ENCODE measurements at places on chromosomes 16 and 17.
A peak's percentile ranks its signal among the peaks of the same experiment; 100 is the strongest.

DNA sequence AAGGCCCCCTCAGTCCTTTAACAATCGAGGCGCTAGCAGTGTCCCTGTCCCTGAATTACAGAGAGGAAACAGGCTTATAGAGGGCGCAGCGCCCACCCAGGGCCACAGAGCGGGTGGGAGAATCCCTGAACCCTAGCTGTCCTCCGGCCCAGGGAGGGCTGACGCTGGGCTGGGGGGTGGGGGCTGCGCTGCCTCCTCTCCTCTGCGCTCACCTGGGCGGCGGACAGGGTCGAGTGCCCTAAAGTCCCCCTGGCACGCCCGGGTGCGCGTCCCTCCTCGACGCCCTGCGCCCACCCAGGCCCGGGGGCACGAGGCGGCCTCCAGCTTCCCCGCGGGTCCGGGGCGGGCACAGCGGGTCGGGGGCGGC is 200.4 kb upstream of the N4BP1 start:
- no peak for DNase-seq

DNA sequence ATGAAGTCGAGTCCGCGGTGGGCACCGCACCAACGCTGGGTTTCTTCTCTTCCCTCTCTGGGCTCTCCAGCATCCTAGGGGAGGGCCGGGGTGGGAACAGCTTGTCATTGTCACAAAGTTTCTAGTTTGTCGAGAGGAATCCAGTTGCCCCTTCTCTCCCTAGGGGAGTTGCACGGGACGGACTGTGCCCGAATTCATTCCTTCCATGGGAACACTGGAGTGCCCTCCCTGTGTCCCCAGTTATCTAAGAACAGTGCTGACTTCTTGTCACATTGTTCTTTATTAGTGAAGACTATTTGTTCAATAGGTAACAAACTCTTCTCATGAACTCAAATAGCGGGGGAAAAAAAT is 1.2 kb downstream of the KLHL36 start:
- DNase-seq = no peak

DNA sequence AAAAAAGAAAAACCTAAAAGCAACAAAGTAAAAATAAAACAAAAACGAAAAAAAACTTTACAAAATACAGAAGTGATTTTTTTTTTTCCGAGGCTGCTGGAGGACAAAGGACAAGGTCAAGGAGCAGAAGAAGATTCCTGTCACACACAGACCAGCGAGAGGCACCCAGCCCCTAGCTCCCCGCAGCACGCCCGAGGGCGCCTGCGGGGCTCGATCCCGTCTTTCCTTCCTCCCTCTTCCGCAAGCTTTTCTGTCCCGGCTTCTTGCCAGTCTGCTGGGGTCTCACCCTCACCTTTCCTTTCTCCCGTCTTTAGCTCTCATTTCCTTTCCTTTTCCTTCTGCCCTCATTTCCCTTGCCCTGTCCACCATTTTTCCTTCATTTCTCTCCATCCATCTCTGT is 66.1 kb upstream of the DNAH17 start:
- no peak for DNase-seq

- no peak for DNase-seq
Measured at GRCh38 chr16:56277075-56277474, 85.8 kb downstream of the GNAO1 start.

DNA sequence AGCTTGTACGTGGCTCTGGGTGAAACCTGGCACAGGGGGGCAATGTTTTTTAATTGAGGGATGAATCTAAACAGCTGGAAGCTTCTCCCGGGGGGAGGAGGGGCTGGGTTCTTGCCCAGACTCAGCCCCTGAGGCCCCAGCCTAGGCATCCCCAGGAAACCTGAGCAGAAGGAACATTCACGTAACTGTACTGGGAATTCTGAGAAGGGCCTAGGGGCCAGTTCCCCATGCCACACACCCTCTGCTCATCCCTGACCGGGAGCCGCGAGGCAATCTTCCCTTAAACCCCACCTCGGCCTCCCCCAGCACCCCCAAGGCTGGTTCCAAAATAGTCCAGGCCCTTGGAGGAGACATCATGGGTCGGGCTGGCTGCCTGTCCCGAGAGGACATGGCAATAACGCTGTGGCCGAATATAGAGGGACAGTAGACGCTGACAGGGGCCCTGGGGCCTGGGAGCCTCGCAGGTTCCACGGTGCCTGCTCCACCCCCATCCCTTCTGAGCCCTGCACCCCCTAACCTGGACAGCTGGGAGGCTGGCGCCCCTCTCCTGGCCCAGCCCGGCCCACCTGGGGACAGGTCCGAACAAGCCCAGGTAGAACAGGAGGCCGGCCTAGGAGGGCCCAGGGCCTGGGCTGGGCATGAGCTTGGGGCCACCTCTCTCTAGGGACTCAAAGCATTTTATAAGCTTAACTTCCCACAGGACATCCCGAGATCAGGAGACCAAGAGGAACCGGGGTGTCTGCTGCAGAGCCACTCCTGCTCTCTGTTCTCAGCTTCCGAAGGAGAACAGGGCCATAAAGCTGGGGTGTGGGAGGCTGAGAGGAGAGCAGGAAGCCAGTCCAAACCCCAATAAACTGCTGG is 83.2 kb upstream of the TOB1 start:
- DNase-seq = no peak

DNA sequence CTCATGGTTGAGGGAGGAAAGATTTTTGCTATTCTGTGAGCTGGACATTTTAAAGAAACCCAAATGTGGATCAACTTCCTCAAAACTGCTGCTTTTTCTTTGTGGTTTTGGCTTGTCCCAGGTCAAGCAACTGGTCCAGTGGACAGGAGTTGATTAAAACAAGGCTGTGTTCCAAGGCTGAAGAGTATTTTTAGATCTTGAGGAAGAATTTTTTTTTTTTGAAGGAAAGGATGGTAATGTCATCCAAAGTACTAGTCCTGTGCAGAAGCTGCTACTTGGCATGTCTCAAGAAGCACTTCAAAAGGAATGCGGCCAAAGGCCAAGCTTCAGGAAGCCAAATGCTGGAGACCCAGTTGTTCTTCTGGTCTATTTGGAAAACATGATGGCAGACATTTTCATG is 8.0 kb upstream of the MYH2 start:
- DNase-seq = no peak

GRCh38 chr16:72848759-72849664 is 198.9 kb downstream of the ZFHX3 start:
- DNase-seq = peak; percentile 84

DNA sequence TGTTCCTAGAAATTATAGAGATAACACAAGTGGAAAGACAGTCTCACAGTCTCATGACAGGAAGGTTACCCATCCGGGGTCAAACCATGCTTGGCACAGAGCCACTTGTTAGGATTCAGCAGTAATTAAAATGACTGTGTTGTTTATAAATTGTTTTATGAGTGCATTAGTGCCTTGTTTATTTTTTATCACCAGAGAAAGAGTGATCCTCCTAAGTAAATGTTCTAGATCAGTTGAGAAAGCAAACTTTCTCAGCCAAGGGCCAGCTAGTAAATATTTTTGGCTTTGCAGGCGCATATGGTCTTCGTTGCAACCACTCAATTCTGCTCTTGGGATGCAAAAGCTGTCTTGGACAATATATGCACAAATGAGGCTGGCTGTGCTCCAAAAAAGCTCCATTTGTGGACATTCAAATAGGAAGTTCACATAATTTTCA is 253.9 kb upstream of the CACNG5 start:
- peak; percentile 56 for DNase-seq

DNA sequence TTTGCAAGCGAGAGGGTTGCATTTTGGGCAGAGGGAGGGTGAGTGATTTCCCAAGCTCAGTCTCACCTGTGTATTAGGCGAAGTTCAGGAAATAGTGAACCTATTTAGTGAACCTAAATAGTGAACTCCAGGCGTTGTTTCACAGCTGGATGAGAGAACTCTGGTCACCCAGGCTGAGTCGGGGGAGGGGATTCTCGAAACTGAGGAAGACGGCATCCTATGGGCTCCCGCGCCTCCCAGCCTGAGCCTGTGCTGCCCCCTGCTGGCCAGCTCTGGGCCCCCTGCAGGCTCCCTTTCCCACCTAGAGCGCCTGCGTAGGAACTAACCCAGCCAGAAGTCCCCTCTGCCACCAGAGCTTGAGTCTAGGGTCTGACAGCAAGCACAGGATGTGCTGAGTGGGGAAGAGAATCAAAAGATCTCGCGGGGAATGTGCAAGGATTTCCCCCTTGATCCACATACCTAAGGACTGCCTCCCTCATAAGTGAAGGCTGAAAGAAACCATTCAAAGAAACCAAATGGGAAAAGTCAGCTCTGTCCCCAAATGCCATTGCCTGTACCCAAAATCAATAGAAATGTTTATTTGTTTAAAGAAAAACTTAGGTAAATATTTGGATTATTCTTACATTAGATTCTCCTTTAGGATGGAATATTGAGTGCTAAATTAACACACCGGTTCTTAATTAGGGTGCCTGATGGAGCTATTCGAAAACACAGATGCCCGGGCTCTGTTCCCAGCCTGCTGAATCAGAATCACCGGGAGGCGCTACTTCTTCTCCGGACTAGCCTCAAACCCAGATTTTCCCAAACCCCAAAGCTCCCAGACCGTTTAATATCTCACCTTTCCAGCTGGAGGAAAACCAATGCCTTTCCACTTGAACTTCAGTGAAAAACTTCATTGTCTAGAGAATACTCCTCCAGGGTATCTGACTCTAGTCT is 14.8 kb upstream of the MARVELD3 start:
- DNase-seq = peak; percentile 74

- no peak for DNase-seq
Measured at GRCh38 chr16:13332713-13333255, 431.4 kb downstream of the SHISA9 start.

- DNase-seq = no peak
Measured at GRCh38 chr16:49679095-49679494, 176.8 kb downstream of the ZNF423 start.

DNA sequence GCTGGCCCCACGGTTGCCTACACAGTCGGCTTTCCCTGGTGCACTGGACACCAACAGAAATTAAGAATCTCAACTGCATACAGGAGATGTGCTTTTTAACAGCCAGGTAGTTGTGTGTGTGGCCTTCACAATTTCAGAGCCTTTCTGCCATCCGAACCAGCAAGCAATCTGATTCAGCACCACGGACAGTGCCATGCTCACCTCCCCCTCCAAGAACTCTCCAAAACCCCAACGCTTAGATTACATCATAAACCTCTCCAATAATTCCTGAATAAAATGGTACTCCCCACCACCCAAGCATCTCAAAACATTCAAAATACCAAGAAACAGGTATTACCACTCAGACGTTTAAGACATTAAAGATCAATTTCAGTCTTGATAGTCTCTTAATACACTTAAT is 31.8 kb downstream of the USP7 start:
- DNase-seq = peak; percentile 74

GRCh38 chr17:5536866-5537650 is 47.3 kb downstream of the NLRP1 start:
- DNase-seq = peak; percentile 42

- DNase-seq = no peak
Measured at GRCh38 chr17:5373112-5373511, 46.4 kb downstream of the NUP88 start.

- DNase-seq = no peak
Measured at GRCh38 chr17:62648956-62649294, 21.5 kb downstream of the MRC2 start.

GRCh38 chr17:66425756-66426396 is 123.5 kb downstream of the PRKCA start:
- no peak for DNase-seq

GRCh38 chr17:68446626-68447041 is 10.7 kb downstream of the WIPI1 start:
- DNase-seq = no peak
